ENCODE measurements at places on chromosomes 7 and 10.

- no peak for DNase-seq
Observed at GRCh38 chr10:83078160-83078559, 1061.1 kb upstream of the GHITM start.

GRCh38 chr7:136325027-136325426, 347.9 kb upstream of the MTPN start:
- DNase-seq, result no peak

GRCh38 chr10:128734161-128734560, 607.9 kb upstream of the MKI67 start:
- no peak for DNase-seq

DNA sequence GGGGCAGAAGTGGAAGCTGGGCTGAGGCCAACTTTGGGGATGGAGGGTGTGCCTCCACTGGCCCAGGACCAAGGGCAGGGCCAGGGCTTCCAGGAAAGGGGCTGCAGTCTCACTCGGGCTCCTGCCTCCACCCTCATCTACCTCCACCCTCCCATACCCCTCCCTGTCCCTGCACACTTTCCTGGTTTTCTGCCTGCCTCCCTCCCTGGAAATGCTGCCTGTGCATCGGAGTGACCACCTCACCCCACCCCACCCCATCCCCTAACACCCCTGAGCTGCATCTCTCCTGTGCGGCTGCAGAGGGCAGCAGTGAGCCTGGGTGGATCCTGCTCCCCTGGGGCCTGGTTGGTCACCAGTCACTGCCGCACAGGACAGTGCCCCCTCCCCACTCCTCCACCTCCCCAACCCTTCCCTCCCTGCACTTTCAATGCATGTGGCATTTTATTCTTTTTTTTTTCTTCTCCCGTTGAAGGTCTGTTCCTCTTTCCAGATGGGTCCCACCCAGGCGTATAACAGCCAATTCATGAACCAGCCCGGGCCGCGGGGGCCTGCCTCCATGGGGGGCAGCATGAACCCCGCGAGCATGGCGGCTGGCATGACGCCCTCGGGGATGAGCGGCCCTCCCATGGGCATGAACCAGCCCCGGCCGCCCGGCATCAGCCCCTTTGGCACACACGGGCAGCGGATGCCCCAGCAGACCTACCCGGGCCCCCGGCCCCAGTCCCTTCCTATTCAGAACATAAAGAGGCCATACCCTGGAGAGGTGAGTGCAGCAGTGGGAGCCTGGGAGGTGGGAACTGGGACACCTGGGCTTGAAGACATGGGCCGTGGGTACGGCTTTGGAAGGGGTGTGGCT, 54.1 kb upstream of the PPIF start:
- DNase-seq, result no peak

DNA sequence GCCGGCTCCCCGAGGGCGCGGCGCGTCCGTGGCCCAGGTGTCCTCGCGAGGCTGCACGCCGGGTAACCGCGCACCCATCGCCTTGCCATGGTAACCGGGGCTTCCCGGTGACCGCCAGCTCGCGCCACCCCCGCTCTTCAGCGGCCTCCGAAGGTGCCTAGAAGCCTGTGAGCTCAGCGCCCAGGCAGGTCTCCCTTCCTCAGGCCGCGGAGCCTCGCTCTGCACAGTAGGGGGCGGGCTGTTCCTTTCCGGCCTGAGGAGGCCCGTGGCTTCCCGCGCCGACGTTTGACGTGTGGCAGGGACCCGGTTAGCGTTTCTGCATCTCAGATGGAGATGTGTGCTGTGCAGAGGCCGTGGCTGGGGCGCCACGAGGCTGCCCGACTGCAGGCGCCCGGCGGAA, 117.1 kb downstream of the DYNC2I1 start:
- DNase-seq, result no peak

All from fibroblast of mammary gland (primary cell).